Mammary epithelial cell (primary cell): ENCODE measurements at places on chromosomes 2 and 18.
A peak's percentile ranks its signal among the peaks of the same experiment; 100 is the strongest.

GRCh38 chr2:27772804-27773203, 1.3 kb downstream of the MRPL33 start:
- no peak for DNase-seq

GRCh38 chr2:200028998-200029397, 73.6 kb downstream of the MAIP1 start:
- no peak for DNase-seq

- DNase-seq: no peak
These were observed 38.8 kb downstream of the PRKCE start for GRCh38 chr2:45690231-45690630.

GRCh38 chr18:23784832-23785245, 95.6 kb downstream of the LAMA3 start:
- peak; percentile 90 for DNase-seq

DNA sequence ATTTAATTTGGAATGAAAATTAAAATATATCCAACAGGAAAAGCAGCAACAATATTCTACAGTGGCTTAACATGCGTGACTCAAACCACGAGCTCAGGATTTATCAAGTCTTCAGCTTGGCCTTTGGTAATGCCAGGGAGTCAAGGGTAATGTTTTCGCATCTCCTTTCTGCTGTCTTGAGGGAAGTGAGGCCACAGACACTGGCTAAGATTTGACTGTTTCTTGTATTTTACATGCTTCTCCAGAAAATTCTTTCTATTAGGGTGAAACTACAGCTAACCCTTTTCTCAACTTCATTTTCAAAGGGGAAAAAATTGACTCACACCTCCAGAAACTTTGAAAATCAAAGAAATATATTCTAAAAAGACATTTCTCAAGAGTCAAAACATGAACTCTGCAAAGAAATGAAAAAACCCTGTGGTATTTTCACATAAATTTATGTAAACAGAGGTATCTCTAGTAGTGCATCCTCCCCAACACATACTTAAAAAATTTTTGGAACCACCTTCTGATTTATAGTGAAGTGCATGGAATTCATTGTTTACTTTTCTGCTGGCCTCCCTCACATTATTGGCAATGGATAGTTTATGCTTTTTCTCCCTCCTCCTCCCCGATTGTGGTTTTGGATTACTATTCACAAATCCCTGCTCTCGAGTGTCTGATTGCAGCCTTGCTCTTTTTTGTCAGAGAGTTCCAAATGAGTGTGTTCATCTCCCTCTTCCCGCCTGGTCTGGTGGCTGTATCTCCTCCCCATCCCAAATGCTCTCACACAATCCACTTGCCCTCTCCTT, 48.7 kb downstream of the DPP4 start:
- DNase-seq: no peak

GRCh38 chr18:74856928-74857327, 259.3 kb downstream of the ZNF407 start:
- no peak for DNase-seq

DNA sequence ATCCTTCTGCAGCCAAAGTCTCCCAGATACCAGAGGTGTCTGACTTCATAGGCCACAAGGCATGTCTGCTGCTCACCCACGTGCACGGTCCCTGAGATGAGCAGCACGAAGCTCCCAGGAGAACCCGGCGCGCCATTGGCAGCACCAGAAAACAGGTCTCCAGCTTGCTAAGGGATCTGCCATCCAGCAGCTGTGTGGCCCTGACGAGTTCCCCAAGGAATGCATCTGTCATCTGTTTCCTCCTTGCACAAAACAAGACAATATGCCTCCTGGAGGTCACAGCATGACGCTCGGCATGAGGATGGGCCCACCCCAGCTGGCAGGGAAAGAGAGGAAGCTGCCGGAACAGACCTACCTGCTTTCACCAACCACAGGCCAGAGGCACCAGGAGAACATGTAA, 29.2 kb downstream of the HS6ST1 start:
- DNase-seq: no peak

GRCh38 chr2:153635494-153635893, 156.9 kb upstream of the RPRM start:
- no peak for DNase-seq

GRCh38 chr2:61448229-61448628, 22.7 kb downstream of the USP34 start:
- DNase-seq: no peak

GRCh38 chr2:107712857-107713256, 113.8 kb upstream of the RGPD4 start:
- DNase-seq: no peak

DNA sequence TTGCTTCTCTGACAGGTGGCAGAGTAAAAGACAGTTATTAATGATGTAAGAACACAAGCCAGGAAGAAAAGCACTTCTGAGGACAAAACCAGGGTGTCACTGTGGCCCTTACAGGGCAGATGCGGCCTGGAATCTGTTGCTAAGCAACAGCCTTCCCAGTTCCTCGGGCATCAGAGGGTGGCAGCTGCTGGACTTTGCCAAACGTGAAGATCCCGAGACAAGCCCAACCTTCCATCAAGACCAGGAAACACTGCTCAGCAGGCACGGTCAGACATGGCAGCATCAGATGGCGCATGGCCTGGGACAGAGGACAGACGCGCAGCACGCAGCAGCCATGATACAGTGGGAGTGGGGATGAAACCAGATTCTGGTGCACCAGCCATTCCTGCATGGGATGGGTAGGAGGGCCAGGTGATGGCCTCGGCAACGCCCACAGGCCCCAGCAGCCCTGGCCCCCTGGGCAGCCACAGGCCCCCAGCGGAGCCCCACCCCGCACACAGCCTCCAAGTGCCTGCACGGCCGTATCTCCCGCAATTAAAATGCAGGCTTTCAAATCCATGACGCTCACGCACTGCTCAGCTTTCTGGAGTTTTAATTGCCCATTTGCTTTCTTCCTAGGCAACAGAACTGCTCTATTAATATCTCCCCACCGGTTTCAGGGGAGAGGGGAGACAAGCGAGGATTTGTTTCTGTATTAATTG, 89.0 kb downstream of the EIPR1 start:
- no peak for DNase-seq

- DNase-seq: no peak
These were observed 19.4 kb upstream of the NCOA1 start for GRCh38 chr2:24471662-24472061.

GRCh38 chr18:3723554-3723953, 273.6 kb downstream of the TGIF1 start:
- no peak for DNase-seq

DNA sequence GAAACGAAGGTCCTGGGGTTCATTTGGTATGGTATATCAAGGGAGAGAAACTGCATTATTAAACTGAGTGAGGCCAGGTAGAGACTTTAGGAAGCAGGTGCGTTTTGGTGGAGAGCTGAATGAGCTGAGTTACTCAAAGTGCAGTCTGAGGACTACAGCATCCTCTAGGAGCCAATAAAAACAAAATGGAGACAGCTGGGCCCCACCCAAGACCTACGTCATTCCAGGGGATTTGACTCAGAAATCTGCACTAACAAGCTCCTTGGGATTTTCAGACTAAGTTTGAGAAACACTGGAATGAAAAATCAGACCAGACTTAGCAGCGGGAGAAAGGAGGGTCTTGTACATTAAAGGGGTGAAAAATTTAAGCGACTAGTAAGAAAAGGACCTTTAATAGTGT, 131.5 kb downstream of the UXS1 start:
- no peak for DNase-seq

GRCh38 chr2:174777347-174778084, 13.2 kb upstream of the CHRNA1 start:
- DNase-seq: no peak

DNA sequence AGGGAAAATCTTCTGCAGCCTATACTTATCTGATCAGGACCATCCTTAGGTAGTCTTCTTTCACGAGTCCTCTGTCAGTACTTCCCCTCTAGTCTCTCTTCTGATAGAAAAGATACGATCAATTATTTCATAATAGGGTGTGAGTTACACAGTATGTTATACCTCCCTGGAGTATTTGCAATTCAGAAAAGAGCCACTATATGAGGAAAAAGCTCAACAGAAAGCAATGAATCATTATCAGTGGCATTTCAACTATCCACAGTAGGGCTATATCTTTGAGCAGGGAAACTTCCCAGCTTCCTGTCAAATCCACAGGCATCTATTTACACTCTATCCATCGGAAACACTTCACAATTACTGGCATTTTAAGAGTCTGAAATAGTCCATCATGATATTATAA, 105.3 kb upstream of the ACVR2A start:
- peak; percentile 5 for DNase-seq

- no peak for DNase-seq
These were observed 77.0 kb upstream of the CERS6 start for GRCh38 chr2:168378960-168379669.

GRCh38 chr2:219176818-219177551, at the start of gene CNPPD1:
TSS of gene CNPPD1 (minus strand) at chr2:219176925. CDS start at chr2:219176828, 97 bp downstream.
- DNase-seq: peak; percentile 84

DNA sequence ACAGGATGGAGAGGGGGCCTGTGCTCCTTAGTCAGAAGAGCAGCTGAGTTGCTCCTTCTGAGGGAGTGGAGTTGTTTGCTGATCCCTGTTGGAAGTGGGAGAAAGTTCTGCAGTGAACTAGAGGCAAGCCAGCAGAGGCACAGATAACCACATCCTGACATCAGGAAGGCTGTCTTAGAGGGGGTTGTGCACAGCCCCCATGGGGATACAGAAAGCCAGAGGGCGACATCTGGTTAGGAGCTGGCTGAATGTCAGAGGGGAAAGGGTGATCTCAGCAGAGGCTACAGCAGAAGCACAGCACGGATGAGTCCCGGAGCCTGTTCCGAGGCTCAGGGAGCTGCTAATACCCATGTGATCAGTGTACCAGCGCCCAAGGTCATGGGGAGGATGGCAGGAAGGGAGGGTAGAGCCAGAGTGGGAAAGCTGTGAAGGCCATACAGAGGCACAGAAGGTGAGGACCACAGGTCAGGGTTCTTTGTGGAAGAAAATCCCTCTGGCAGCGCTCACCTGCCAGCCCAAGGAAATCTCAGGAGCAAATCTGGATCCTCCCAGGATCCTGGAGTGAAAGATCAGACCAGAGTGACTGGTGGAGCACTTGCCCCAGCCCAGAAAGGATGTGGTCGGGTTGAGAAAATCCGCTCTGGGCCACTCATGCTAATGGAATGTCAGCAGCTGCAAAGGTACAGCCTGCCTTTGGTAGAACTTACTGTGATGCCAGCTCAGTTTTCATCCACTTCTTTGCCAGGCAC, 111.8 kb downstream of the STPG4 start:
- DNase-seq: peak; percentile 94

DNA sequence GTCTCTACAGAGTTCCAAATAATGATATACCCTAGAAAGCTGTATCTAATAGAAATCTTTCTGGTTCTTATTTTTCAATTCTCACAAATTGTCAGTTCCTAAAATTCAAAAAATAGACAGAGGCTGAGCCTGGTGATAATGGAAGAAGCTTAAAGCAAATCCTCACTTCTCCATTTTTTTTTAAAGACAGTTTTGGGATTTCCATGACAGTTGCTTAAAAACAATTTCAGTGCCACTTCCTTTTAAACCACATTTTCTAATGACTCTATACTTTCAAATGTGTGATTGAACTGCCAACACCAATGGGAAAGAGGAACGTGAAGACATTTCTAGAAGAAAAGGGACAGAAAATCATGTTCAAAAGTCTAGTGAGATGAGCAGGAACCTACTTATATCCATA, 4.0 kb downstream of the GKN2 start:
- no peak for DNase-seq

DNA sequence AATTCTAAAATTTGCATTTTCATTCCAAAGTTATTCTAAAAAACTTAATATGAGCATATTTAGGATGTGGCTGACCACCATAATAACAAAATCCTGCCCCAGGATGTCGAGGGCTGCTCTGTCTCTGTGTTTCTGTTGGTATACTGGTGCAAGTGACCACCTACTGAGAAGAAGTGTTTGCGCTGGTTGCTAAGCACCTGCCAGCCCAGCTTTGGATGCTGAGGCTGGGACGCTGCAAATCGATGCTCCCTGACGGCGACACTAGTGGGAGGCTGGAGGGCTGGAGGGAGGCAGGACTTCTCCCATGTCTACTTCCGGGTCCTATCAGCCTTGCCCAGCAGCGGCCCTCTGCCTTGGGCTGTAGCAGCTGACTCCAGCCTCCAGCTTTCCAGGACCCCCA, 45.0 kb downstream of the LAMA1 start:
- DNase-seq: no peak

DNA sequence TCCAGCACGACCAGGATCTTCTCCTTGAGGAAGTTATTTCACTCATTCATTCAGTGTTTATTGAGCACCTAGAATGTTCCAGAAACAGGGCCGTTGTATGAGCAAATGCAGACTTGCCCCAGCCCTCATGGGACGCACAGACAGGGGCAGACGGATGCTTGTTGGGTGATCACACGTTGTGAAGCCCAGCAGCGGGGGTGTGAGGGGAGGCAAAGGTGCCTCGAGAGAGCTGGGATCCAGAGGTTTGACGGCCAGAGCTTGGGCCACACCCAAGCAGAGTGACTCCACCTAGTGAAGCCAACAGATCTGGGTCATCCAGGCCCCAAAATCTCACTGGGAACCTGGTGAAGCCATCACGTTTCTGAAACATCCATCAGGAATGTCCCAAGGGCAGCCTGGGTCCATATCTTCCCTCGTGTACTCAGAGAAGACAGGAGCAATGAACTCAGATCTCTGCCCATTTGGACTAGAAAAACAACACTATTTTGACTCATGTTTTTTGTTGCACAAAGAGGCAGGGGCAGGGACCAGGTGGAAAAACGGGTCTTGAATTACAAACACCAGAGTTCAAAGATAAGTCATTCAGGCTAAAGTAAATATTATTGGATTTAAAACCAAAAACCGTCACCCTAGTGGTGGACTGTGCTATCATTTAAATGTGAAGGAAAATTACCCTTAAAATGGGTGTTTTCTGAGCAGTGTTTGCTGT, 54.9 kb upstream of the RBM44 start:
- DNase-seq: peak; percentile 31

DNA sequence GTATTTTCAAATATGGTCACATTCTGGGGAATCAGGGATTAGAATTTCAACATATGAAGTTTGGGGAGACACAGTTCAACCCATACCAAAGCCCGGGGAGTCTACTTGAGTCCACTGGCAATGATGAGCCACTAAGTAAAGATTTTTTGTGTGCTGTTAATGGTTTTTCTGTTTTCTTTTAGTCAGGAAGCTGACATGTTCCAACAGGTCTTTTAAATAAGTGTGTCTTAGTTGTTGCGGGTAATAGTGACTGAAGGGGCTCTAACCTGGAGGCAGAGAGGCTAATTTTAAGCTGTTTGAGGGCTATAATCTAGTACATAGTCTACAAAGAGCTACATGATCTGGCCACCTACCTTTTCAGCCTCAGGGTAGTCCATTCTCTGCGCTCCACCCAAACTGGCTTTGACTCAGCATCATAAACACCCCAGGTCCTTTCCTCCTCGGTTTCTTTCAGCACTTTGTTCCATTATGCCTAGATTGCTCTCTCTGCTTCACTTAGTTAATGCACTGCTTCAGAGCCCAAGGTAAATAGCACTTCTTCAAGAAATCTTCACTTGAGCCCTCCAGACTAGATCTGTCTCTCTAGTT, 17.6 kb upstream of the UBE2E3 start:
- peak; percentile 73 for DNase-seq

GRCh38 chr18:72444798-72445155, 99.4 kb downstream of the CBLN2 start:
- DNase-seq: no peak

- DNase-seq: no peak
These were observed 12.0 kb upstream of the DYM start for GRCh38 chr18:49472459-49472858.
